ENCODE measurements at places on chromosomes 3 and 15.

DNA sequence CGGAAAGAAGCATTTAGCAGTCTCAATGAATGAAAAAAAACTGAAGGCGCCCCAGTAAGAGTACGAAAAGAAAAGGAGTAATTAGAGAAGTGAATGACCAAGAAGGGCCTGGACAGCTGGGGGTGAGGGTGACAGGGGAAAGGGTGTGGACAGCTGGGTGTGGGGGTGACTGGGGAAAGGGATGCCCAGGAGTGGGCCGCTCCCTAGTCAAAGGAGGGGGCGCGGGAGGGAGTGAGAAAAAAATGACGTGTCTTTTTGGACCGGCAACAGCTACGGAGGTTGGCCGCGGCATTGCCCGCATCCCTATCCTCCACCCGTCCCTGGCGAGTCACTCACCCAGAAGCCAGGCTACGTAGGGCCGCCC is 274 bp upstream of the ZCWPW2 start:
- no peak for DNase-seq

- DNase-seq, result no peak
Observed at GRCh38 chr3:164832216-164832615, 246.1 kb downstream of the SI start.

GRCh38 chr15:98826658-98827057 is 178.3 kb downstream of the IGF1R start:
- no peak for DNase-seq

GRCh38 chr3:139117883-139118760 is 73.4 kb upstream of the PRR23C start:
- DNase-seq, result no peak

- peak; percentile 57 for DNase-seq
Observed at GRCh38 chr3:101521211-101521701, 8.2 kb upstream of the SENP7 start.

All from hematopoietic multipotent progenitor cell treated with erythropoietin and hydrocortisone succinate and interleukin-3 and kit ligand, for 4 days (in vitro differentiated cells).